ENCODE measurements at places on chromosomes 16 and 17. TPM values are rescaled to one million over a fixed set of nuclear protein-coding genes. Genes with fewer than 3 reads are reported as not detected.

The CLEC19A gene
- polyA plus RNA-seq: not detected

GRCh38 chr17:19753051-19753509, 5.0 kb upstream of the ALDH3A1 start:
- peak; percentile 80 for DNase-seq

DNA sequence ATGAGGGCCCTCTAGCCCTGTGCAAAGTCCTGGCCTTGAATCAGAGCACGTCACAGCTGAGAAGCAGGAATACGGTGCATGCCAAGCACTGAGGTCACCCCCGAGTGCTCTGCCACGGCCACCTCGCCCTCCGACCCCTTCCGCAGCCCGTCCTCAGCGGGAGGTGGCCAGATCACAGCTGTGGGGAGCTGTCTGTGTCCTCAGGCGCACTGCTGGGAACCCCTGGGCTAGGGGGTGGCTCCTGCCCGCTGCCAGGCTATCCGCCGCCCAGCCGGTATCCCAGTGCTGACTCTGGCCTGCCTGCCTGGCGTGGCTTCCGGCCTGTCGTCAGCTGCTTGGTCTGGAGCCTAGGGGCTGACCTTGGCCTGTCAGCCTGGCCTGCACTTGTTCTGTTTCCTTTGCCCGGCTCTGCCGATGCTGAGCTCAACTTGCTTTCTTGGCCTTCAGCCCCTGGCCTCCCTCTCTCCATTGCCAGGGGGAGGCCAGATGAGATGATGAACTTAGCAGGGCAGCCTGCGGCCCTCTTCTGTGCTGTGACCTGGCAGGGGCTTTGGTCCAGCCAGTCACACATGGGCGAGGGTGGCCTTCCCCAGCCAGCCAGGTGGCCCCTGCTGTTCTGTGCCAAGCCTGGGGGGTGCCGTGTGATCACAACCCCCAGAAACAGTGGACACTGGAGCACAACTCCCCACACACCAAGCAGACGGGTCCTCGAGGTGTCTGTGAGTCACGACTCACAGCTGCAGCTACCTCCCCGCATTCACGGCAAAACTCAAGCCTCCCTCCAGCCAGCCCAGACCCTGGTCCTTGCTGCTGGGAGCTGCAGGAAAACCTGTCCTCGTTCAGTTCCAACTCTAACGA, 77.3 kb downstream of the ZDHHC7 start:
- DNase-seq: peak; percentile 88

- no peak for DNase-seq
These were observed 10.0 kb upstream of the N4BP1 start for GRCh38 chr16:48619979-48620378.

GRCh38 chr17:82236142-82236971, 7.5 kb downstream of the SLC16A3 start:
- DNase-seq: peak; percentile 90

- DNase-seq: peak; percentile 85
These were observed 2.3 kb downstream of the TMC6 start for GRCh38 chr17:78125976-78126894.

- peak; percentile 38 for DNase-seq
These were observed 40.7 kb upstream of the DOC2B start for GRCh38 chr17:222172-222571.

GRCh38 chr17:29591146-29591736, 1.7 kb upstream of the ANKRD13B start:
- DNase-seq: peak; percentile 85

DNA sequence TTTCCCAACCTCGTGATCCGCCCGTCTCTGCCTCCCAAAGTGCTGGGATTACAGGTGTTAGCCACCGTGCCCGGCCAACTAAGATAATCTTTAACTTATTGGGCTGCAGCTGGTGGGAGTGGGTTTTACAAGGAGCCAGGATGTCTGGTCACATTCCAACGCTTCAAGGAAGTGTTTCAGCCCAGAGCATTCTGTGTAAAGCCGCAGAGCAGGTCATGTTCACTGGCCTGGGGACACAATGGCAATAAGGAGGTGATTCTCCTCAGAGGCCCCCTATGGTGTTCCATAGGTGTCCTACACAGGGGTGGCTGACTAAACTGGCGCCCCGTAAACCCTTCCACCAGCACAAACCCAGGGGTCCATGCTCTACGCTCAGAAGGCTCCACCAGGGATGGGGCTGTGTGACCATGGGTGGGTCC, 1.2 kb downstream of the QPRT start:
- no peak for DNase-seq

DNA sequence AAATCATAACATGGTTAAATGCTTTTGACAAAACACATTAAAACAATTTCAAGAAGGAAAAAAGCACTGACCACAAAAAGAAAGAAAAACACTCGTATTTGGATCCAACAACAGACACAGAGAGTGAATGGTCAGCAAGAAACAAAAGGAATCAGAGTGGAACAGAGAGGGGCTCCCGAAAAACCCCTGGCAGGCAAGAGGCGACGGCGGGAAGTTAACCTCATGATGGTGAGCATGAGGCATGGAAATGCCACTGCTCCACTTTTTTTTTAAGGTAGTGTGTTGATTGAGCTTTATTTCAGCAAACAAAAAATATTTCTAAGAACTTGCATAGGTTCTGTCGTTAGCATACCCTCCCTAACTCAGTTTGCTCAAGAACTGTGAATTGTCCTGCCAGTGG, 32.1 kb upstream of the ST6GALNAC1 start:
- no peak for DNase-seq

DNA sequence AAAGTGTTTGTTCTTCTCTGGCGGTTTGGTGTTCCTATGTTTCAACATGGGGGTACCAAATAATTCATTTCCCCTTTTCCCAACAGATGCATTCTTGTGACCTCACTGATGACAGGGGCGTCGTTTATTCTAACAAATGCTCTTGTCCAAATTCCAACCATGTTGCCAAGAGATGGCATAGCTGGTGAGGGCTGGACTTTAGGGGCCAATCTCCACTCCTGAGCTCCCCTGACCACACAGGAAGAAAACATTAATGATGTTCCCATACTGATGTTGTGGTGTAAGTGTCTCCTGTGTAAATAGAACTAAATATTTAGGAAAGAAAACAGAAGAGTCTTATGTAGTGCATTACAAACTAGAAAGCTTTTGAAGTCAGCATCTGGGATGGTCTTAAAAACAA, 431.6 kb downstream of the CDH13 start:
- DNase-seq: no peak

- DNase-seq: no peak
These were observed 3.3 kb downstream of the GAS2L2 start for GRCh38 chr17:35749560-35750412.

DNA sequence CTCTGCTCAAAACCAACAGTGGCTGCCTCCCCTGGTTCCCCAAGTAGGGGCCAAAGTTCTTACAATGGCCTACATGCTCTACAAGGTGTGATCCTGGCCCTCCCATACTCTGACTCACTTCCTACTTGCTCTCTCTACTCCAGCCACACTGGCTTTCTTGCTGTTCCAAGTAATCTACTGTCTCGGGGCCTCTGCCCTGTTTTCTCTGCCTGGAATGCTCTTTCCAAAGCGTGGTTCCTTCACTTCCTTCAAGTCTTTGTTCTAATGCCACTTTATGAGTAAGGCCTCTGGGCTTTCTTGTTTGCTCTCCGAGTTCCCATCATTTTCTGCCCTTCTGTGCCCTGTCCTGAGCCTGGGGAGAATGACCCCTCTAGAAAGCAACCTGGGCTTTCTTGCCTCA, 4.1 kb upstream of the CDH3 start:
- DNase-seq: no peak

- no peak for DNase-seq
These were observed 104.9 kb downstream of the ADCY9 start for GRCh38 chr16:4011225-4011939.

Measured in spleen (tissue), 13 donors.